H1 (cell line): ENCODE measurements at places on chromosomes 1 and 21. TPM values are rescaled to one million over a fixed set of nuclear protein-coding genes. Genes with fewer than 3 reads are reported as not detected.

- H3K4me3 ChIP-seq, result no peak overlapping the region
- H3K4me1 ChIP-seq, result no peaks in the 10 kb centered on the region; the same call in 1 of the 2 replicates
- no peak for DNase-seq
- H3K27ac ChIP-seq, result no peak overlapping the region
- no peaks in the 10 kb centered on the region for H3K27me3 ChIP-seq
Observed at GRCh38 chr1:63813829-63814277, 40.0 kb downstream of the ROR1 start.

- no peak for DNase-seq
- H3K27me3 ChIP-seq, result no peaks in the 10 kb centered on the region
- no peak overlapping the region for H3K27ac ChIP-seq
- H3K4me1 ChIP-seq, result no peaks in the 10 kb centered on the region
- 0 out of 2 replicates have a peak, but pooled peaks cover 7% of the 10 kb centered on the region for H3K36me3 ChIP-seq
Observed at GRCh38 chr1:153774026-153774595, 1.1 kb upstream of the SLC27A3 start.

Gene MYOG
- not detected in 2 replicates for total RNA-seq

DNA sequence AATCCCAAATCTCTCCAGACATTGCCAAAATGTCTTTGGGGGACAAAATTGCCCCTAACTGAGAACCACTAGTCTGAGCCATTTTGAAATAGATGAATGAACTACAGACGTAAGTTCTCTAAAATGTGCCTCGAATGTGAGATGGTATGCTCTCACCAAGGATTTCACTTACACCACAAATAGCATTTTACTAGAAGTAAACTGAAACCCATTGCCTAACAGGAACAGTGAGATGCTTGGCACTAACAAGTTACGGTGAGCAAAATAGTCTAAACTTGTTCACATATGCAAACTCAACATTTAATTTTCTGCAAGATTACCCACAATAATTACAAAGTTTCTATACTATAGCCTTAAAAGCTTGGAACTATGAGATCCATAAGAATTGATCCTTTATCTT, 343.6 kb upstream of the ESRRG start:
- no peaks in the 10 kb centered on the region for H3K4me1 ChIP-seq
- H3K27me3 ChIP-seq, result no peaks in the 10 kb centered on the region
- no peaks in the 10 kb centered on the region for H3K36me3 ChIP-seq
- no peak overlapping the region for H3K27ac ChIP-seq
- no peak for DNase-seq
- H3K4me3 ChIP-seq, result no peak overlapping the region

- peaks cover 5% of the 10 kb centered on the region for H3K4me1 ChIP-seq
- H3K27ac ChIP-seq, result no peak overlapping the region
- no peaks in the 10 kb centered on the region for H3K27me3 ChIP-seq
- no peak overlapping the region for H3K4me3 ChIP-seq
- DNase-seq, result no peak
Observed at GRCh38 chr1:223012938-223013337, 130.1 kb downstream of the TLR5 start.

Gene WLS
- total RNA-seq, result 1.6 and 2.7 TPM in 2 replicates

DNA sequence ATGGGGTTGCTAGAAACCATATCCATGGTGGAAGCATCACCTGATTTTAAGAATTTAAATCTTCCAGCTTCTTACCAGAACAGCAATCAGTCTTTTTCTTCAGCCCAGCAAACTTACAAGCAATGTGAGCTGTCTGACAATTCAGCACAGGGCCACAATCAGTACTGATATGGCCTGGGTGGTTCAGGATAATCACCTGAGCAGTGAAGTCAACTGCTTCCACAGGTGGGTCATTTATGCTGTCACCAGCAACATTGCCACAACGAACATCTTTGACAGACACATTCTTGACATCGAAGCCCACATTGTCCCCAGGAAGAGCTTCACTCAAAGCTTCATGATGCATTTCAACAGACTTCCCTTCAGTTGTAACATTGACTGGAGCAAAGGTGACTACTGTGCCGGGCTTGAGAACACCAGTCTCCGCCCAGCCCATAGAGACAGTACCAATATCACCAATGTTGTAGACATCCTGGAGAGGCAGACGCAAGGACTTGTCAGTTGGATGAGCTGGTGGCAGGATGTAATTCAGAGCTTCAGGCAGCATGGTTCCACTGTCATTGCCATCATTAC, 74.8 kb downstream of the SERINC2 start:
- H3K36me3 ChIP-seq, result no peaks in the 10 kb centered on the region
- no peak overlapping the region for H3K4me3 ChIP-seq
- no peaks in the 10 kb centered on the region for H3K27me3 ChIP-seq

DNA sequence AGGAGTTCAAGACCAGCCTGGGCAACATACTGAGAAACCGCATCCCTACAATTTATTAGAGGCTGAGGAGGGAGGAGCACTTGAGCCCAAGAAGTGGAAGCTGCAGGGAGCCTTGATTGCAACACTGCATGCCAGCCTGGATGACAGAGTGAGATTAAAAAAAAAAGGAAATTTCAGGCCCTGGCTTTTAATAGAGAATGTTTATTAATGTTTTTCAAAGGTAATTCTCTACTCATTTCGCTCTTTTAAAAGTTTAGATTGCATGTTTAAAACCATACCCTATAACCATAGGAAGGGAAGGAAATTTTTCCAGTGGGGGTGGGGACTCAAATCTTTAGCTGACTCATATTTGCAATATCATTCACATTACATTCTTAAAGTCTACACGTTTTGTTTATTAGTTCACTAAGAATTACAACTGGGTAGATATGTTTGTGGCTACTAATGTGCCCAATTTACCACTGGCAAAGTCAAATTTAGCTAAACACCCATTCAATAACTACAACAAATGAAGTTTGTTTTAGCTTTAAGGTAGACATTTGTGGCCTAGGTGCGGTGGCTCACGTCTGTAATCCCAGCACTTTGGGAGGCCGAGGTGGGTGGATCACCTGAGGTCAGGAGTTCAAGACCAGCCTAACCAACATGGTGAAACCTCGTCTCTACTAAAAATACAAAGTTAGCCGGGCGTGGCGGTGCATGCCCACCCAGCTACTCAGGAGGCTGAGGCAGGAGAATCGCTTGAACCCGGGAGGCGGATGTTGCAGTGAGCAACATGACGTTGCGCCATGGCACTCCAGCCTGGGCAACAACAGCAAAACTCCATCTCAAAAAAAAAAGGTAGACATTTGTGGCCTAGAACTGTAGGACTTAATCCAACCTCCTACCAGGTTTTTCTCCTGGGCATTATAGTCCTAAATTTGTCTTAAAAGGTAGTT, 5.0 kb downstream of the KDM5B start:
- no peaks in the 10 kb centered on the region for H3K36me3 ChIP-seq
- H3K27me3 ChIP-seq, result no peaks in the 10 kb centered on the region
- peaks cover 3% of the 10 kb centered on the region for H3K4me1 ChIP-seq
- no peak for DNase-seq
- no peak overlapping the region for H3K27ac ChIP-seq

DNA sequence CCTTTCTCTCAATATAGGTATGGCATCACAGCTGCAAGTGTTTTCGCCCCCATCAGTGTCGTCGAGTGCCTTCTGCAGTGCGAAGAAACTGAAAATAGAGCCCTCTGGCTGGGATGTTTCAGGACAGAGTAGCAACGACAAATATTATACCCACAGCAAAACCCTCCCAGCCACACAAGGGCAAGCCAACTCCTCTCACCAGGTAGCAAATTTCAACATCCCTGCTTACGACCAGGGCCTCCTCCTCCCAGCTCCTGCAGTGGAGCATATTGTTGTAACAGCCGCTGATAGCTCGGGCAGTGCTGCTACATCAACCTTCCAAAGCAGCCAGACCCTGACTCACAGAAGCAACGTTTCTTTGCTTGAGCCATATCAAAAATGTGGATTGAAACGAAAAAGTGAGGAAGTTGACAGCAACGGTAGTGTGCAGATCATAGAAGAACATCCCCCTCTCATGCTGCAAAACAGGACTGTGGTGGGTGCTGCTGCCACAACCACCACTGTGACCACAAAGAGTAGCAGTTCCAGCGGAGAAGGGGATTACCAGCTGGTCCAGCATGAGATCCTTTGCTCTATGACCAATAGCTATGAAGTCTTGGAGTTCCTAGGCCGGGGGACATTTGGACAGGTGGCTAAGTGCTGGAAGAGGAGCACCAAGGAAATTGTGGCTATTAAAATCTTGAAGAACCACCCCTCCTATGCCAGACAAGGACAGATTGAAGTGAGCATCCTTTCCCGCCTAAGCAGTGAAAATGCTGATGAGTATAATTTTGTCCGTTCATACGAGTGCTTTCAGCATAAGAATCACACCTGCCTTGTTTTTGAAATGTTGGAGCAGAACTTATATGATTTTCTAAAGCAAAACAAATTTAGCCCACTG, 11.5 kb downstream of the HIPK1 start:
- H3K36me3 ChIP-seq, result peaks cover 8% of the 10 kb centered on the region
- no peak for DNase-seq
- H3K27ac ChIP-seq, result no peak overlapping the region
- no peaks in the 10 kb centered on the region for H3K27me3 ChIP-seq

Gene FNBP1L
- total RNA-seq, result 94.2 and 95.9 TPM in 2 replicates

DNA sequence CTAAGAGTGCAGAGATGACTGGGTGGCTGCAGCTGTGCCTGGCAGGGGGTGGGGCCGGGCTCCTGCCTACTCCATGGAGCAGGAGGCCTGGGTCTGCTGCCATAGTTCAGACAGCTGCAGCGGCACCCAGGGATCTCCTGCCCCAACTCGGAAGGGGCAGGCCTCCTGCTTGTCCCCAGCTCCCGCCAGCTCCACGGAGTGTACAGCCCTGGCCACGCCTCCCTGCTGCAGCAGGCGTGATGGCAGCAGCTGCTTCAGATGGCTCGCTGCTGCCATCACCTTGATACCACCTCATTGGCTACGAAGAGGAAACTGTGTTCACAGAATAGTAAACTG, 35.9 kb downstream of the ACTL8 start:
- H3K4me1 ChIP-seq, result peaks cover 3% of the 10 kb centered on the region; the same call in 1 of the 2 replicates
- H3K36me3 ChIP-seq, result no peaks in the 10 kb centered on the region
- DNase-seq, result no peak
- H3K27ac ChIP-seq, result no peak overlapping the region

Gene NAXE
- 73.1 and 75.4 TPM in 2 replicates for total RNA-seq

DNA sequence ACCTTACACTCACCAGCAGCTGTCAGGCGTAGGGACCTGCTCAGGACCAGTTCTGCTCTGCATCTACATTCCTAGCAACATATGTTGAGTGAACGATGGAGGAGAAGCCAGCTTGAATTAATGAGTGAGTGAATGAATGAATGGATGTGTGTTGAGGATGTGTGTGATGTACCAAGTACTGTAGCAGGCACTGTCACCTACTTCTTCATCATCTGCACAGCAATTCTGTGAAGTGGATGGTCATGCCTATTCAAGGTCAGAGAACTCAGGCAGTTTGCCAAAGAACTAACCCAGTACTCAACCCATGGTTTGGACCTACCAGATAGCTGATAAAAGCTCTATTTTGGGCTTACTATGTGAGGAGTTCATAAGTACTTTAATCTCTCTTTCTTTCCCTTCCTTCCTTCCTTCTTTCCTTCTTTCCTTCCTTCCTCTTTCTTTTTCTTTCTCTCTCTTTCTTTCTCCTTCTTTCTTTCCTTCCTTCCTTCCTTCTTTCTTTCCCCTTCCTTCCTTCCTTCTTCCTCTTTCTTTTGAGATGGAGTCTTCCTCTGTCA, 56.9 kb downstream of the ATP1A1 start:
- no peaks in the 10 kb centered on the region for H3K36me3 ChIP-seq
- H3K4me3 ChIP-seq, result no peak overlapping the region
- no peaks in the 10 kb centered on the region for H3K27me3 ChIP-seq
- DNase-seq, result no peak
- H3K27ac ChIP-seq, result no peak overlapping the region

Gene PTCH2
- total RNA-seq, result 1.2 and 1.5 TPM in 2 replicates

Gene RIMKLA
- 5.8 TPM in 2 replicates for total RNA-seq

- no peak overlapping the region for H3K4me3 ChIP-seq
- H3K36me3 ChIP-seq, result no peaks in the 10 kb centered on the region
- DNase-seq, result no peak
- peaks cover 8% of the 10 kb centered on the region for H3K4me1 ChIP-seq
- H3K27me3 ChIP-seq, result no peaks in the 10 kb centered on the region
- H3K27ac ChIP-seq, result no peak overlapping the region
Observed at GRCh38 chr1:184302346-184302745, 84.5 kb upstream of the C1orf21 start.

DNA sequence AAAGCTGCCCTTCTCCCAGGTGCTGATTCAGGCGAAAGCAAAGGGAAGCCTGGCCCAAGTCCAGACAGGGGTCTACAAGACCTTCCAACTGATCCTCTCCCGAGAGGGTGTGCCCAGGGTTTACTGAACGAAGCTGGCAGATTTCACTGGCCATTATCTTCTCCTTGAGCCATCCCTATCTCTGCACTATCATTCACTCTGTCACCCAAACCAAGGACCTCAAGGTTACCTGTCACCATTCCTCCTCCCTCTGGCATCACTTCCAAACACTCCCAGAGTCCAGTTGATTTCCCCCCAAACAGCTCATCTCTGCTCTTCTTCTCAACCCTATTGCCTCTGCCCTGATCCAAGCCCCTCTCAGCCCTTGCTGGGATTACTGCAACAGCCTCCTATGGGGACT, 4.9 kb downstream of the STK40 start:
- no peak overlapping the region for H3K4me3 ChIP-seq
- no peaks in the 10 kb centered on the region for H3K27me3 ChIP-seq
- no peak for DNase-seq
- no peaks in the 10 kb centered on the region for H3K4me1 ChIP-seq

Gene FCN3
- total RNA-seq, result 0.30 TPM in 1 of 2 replicates, not detected in the other

GRCh38 chr1:24536391-24536840, 19.5 kb upstream of the NCMAP start:
- H3K4me3 ChIP-seq, result no peak overlapping the region
- no peaks in the 10 kb centered on the region for H3K36me3 ChIP-seq
- no peak overlapping the region for H3K27ac ChIP-seq
- no peak for DNase-seq

Gene SPRR2A
- not detected in 2 replicates for total RNA-seq
